ENCODE measurements at places on chromosomes 16 and 17.

- DNase-seq, result peak; percentile 92
Measured at GRCh38 chr17:44708401-44709263, at the start of gene DBF4B. DBF4B (plus strand) TSS chr17:44708665; CDS start chr17:44708821, 156 bp downstream.

GRCh38 chr16:87921236-87921773 is 15.0 kb downstream of the CA5A start:
- no peak for DNase-seq

GRCh38 chr17:78882540-78883088 is 20.4 kb downstream of the CEP295NL start:
- DNase-seq, result peak; percentile 27

GRCh38 chr16:48335961-48336360 is 49.3 kb downstream of the SIAH1 start:
- peak; percentile 67 for DNase-seq

DNA sequence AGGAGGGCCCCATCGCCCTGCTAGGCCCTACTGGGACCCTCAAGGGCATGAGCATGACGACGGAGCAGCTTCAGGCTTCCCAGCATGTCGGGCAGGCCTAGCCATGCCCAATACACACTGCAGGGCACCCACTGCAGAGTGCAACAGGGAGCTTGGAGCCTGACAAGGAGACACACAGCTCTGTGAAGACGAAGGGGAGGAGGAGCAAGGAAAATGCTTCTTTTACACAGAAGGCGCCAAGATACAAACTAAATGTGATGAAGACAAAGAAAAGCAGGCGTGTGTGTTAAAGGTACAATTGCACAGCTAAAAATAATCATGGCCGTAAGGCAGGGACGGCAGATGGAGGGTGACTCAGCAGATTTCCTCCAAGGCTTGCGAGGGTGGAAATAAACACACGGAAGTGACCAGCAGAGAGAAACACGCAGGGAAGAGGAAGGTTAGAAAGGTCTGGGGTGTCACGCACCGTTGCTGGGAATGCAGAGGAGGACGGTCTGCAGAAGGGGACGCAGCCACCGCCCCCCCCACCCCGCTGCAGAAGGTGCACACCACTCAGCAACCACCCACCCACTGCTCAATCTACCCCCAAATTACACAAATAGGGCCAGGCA is 108.5 kb downstream of the ZNF778 start:
- peak; percentile 88 for DNase-seq

DNA sequence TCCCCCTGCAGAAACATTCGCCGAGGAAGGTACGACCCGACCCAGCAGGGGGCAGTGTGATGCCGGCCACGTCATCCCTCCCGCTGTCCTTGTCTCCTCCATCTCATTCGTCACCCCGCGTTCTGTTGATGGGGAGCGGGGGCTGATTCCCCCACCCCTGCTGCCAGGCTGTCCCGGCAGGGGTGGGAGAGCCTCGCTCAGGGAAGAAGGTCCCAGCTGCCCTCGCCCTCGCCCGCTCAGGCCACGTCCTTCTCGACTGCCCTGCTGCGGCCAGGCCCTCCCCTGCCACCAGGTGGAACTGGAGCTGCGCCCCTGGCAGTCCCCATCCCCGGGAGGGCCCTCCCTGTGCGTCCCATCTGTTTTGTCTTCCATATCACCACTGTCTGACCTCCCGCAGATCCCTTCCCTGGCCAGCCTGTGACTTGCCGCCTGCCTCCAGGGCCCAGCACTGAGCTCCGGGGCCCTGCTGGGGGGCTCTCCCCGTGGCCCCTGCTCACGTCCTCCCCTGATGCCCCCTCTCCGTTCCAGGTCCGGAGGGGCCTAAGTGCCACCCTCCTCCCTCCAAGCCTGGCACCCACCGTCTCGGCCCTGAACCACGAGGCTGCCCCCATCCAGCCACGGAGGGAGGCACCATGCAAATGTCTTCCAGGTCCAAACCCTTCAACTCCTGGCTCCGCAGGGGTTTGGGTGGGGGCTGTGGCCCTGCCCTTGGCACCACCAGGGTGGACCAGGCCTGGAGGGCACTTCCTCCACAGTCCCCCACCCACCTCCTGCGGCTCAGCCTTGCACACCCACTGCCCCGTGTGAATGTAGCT is 20.6 kb downstream of the ADAM11 start:
- DNase-seq, result peak; percentile 64

DNA sequence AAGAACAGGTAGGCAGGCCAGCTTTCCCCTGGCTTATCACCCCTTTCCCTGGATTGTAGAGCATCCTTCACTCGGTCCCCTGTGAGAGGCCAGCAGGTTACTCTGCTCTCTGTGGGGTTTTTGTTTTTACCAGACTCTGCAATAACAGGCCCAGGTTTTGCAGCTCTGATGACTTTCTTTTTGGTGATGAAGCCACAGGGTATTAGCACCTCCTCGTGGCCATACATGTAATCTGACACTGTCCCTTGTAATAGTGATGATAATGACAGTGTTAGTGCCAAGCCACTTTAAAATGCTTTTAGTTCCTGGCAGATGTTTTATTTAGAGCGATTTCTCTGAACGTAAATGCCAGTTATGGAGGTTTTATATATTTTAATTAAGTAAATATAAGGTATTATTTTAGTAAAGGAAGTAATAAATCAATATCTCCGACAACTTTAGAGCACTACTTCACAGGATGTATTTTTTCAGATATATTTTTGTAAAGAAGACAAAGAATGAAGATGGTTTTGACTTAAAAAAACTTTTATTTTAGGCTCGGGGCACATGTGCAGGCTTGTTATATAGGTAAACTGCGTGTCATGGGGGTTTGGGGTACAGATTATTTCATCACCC is 38.0 kb upstream of the CPHXL start:
- DNase-seq, result peak; percentile 59

GRCh38 chr16:88467541-88467944 is 14.5 kb downstream of the ZFPM1 start:
- no peak for DNase-seq

- DNase-seq, result no peak
Measured at GRCh38 chr17:71535321-71535720, 585.5 kb upstream of the SOX9 start.

DNA sequence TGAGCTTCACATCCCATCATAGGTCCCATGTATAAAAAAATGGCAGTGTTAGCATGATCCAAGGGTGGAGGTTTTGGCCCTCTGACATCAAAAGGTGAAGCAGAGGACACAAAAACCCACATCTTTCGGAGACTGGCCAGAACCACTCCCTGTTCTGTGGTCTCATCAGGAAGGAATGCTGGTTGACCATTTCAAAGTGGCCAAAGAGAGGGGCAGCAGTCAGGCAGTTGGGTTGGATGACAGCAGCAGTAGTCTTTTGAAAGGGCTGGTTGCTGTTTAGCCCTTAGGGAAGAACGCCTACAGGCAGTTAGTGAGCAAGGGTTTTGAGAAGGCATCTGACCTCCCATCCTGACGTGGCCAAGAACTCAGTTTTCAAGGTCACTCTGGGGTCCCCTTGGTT is 40.5 kb downstream of the LCMT1 start:
- peak; percentile 46 for DNase-seq

DNA sequence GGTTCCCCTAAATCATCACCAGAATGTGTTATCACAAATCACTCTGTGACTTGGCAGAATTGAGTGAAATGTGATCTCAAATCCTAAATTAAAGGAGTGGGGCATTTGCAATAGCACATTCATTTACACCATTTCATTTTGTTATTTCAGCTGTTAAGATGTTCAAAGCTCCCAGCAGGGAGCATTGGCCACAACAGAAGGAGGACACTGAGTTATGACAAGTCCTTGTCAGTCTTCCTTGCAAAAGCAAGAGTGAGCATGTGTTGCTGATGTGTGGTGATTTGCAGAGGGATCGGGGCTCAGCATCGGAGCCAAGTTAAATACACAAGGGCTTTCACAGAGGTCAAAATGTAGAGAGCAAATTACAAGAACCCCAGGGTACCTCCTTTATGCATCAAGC is 372.2 kb upstream of the CDH5 start:
- no peak for DNase-seq

GRCh38 chr17:1179818-1180742 is at the start of gene ABR:
ABR (minus strand) TSS chr17:1179981; CDS start chr17:1179727, 254 bp downstream.
- DNase-seq, result no peak

DNA sequence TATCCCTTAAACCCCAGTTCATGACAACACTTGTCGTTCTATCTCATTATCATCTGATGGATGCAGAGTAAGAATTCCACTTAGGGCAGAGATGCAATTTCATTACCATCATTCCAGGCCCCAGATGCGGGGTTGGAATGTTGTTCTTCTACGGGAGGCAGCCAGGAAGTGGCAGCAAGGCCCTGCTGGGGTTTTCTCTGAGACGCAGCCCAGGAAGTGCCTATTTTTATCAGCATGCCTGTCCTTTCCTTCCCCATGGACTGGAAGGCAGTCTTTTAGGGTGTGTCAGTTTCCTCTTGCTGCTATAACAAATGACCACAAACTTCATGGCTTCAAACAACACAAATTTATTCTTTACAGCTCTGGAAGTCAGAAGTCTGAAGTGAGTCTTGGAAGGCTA is 246.6 kb upstream of the DYNLRB2 start:
- no peak for DNase-seq

DNA sequence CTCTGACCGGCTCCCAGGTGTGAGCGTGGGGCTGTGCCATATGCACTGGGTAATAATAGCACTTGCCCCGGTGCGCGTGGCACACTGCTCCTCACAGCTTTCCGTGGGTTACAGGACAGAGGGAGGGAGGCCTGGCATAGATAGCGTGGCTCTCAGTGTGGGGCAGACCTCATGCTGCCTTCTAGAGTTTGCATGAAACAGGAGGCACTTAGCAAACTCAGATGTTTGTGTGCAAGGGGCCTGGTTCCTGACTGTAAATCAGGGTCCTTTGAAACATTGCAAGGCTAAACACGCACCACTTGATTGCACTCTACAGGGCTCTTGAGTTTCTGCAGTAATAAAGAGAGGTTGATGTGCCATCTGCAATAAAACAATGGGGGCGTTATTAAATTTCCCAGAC is 101.7 kb downstream of the RPTOR start:
- no peak for DNase-seq

GRCh38 chr17:4712526-4712925 is 2.1 kb downstream of the ARRB2 start:
- no peak for DNase-seq

- DNase-seq, result no peak
Measured at GRCh38 chr17:2909175-2909845, 113.1 kb downstream of the RAP1GAP2 start.

- no peak for DNase-seq
Measured at GRCh38 chr17:31491376-31492131, 100.1 kb downstream of the RAB11FIP4 start.

GRCh38 chr16:12971241-12971640 is 69.8 kb downstream of the SHISA9 start:
- no peak for DNase-seq

GRCh38 chr17:1153795-1154546 is 25.8 kb downstream of the ABR start:
- DNase-seq, result peak; percentile 75

- peak; percentile 77 for DNase-seq
Measured at GRCh38 chr16:15682105-15682570, 32.1 kb downstream of the NDE1 start.

GRCh38 chr17:80509311-80509710 is 32.9 kb upstream of the NPTX1 start:
- no peak for DNase-seq

GRCh38 chr16:58449768-58450167 is 50.2 kb upstream of the NDRG4 start:
- no peak for DNase-seq

DNA sequence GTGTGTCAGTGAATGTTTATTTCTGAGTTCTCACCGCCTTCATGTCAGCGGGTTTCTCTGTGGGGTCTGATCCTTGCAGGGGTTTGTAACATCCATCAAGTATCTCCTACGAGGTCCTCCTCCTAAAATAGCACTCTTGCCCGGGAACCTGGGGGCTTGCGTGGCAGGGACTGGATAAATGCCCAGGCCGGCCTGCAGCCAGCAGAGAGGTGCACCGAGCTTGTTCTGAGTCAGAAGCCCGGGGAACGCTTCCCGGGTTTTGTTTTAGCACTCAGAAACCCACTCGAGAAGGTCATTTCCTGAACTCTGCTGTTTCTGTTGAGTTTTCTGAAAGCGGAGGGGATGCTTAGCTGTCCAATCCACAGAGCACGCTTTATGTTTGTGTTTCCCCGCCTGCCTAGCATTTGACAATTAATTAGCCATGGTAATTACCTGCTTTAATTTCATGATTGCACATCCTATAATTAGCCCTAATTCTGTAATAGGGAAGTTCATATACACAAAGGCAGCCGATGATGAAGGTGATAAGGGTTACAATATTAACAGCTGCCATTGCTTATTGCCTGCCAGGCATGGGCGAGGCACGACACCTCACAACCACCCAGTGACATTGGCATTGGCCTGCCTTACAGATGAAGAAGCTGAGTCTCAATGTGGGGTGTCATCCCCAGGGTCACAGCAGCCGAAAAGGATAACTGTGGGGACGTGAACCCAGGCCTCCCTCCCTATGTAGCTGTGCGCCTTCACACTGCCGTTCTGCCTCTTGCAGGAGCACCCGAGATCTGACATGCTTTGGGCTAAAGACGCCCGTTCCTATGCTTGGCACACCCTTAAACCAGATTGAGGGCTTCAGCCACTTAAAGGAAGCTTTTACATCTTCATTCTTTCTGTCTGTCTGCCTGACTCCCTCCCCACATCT is 333.1 kb downstream of the CPPED1 start:
- DNase-seq, result no peak

DNA sequence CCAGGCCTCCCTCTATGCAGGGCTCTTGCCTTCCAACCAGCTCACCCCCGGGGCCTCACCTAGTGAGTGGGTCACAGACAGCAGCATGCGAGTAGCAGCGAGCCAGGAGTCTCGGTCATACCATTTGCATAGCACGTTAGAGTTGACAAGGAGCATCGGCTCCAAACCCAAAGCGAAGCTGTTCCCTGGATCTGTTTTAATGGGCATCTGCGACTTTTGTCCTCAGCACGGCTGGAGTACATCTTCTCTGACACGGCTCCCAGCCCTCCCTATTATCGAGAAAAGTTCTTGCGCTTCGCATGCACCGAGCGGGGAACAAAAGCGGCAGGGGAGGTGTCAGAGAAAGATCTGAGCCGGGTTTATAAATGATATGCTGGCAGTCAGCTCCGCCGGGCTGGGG is 253.3 kb downstream of the MAF start:
- no peak for DNase-seq

DNA sequence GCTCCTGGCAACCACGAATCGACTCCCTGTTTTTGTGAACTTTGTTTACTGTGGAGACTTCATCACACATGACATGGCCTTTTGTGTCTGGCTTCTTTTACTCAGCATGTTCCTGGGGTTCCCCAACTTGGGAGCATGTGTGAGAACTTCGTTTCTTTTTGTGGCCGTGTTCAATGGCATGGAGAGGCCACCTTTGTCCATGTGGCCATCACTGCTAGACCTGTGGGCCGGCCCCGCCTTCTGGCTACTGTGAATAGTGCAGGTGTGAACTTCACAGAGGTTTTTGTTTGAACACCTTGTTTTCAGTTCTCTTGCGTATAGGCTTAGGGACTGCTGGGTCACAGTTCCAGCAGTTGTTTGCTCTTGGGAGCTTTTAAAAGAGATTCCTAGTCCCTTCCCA is 5.7 kb upstream of the SLC38A8 start:
- DNase-seq, result no peak

- DNase-seq, result no peak
Measured at GRCh38 chr16:68005786-68006286, 6.6 kb upstream of the DPEP2 start.

All from fibroblast of gingiva (primary cell).